Calu3 (cell line): ENCODE measurements at places on chromosomes 12 and 14. TPM values are rescaled to one million over a fixed set of nuclear protein-coding genes. Genes with fewer than 3 reads are reported as not detected.

- H3K27ac ChIP-seq = no peak overlapping the region
- no peak for DNase-seq
- H3K27me3 ChIP-seq = no peaks in the 10 kb centered on the region
- peaks cover 5% of the 10 kb centered on the region for H3K36me3 ChIP-seq
Measured at GRCh38 chr12:102298022-102298421, 100.4 kb upstream of the PMCH start.

DNA sequence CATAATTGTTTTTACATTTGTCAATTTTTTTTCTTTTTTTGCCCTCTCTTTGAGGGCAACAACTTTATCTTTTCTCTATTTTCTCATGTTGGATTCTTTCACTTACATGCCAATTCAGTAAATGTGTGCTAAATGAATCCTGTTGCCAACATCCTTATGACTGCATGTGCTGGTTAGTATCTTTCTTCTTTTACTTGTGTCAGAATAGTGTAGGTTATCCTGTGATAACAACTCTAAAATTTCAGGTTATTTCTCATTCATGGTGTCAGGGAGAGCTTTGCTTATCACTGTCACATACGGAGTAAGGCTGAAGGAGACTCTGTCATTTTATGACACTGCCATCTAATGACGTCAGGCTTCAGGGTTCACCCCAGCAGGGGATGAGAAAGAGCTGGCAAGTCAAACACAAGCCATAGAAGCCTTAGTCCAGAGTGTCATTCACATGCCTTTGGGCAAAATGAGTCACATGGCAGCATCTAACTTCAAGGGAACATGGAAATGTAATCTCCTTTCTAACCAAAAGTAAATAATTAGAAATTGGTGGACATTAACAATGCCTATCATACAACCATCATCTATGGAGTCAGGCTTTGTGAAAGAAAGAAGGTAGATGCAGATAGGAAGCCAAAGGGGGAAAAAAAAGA is 242.5 kb upstream of the ATP2B1 start:
- H3K4me3 ChIP-seq = no peak overlapping the region
- H3K36me3 ChIP-seq = peaks cover 8% of the 10 kb centered on the region
- peak; percentile 50 for DNase-seq
- H3K27me3 ChIP-seq = no peaks in the 10 kb centered on the region

- H3K4me1 ChIP-seq = no peaks in the 10 kb centered on the region
- no peak overlapping the region for H3K4me3 ChIP-seq
Measured at GRCh38 chr12:49580572-49581535, 12.9 kb upstream of the MCRS1 start.

GRCh38 chr14:77305696-77306095 is 15.0 kb downstream of the POMT2 start:
- no peak for DNase-seq
- H3K4me3 ChIP-seq = no peak overlapping the region
- H3K27ac ChIP-seq = no peak overlapping the region

DNA sequence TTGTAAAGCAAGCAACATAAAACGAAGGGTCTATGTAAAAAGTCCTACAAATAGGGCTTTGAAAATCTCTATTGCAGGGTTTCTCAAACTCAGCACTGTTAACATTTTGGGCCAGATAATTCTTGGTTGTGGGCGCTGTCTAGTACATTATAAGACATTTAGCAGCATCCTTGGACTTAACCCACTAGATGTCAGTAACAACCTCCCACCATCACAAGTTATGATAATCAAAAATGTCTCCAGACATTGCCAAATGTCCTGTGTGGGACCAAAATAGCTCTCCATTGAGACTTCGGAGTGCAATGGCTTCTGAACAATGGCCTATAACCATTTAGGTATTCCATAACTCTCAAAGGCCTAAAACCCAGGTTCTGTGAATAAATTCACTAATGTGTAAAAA is 22.9 kb upstream of the DHRS7 start:
- H3K4me3 ChIP-seq = no peak overlapping the region
- DNase-seq = no peak
- no peaks in the 10 kb centered on the region for H3K27me3 ChIP-seq
- no peaks in the 10 kb centered on the region for H3K4me1 ChIP-seq
- H3K36me3 ChIP-seq = no peaks in the 10 kb centered on the region

DNA sequence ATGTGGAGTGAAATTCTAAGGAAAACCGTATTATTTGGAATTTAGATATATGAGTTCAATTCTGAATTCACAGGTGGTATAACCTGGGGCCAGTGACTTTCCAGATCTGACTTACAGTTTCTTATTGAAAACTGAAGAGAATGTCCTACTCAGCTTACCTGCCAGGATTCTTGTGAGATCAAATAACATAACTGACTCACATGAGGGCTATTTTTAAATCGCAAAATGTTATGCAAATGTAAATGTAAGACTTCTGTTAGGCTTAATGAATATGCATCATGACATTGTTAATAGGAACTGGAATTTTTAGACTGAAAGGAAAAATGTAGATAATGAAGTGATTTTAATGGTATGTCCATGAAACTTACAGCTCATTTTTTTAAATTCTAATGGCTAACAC is 1142.1 kb downstream of the FLRT2 start:
- no peaks in the 10 kb centered on the region for H3K27me3 ChIP-seq
- H3K27ac ChIP-seq = no peak overlapping the region
- H3K36me3 ChIP-seq = no peaks in the 10 kb centered on the region
- H3K4me1 ChIP-seq = peaks cover 33% of the 10 kb centered on the region
- DNase-seq = no peak

- peaks cover 42% of the 10 kb centered on the region for H3K36me3 ChIP-seq
- peak overlapping the region; percentile 78 for H3K27ac ChIP-seq
- H3K4me3 ChIP-seq = peak overlapping the region; percentile 90
- DNase-seq = no peak
- H3K27me3 ChIP-seq = no peaks in the 10 kb centered on the region
Measured at GRCh38 chr14:104863923-104864266, 1.2 kb upstream of the CEP170B start.

GRCh38 chr14:53751650-53752049 is 205.0 kb downstream of the BMP4 start:
- H3K4me1 ChIP-seq = peaks cover 16% of the 10 kb centered on the region
- no peak for DNase-seq
- no peak overlapping the region for H3K27ac ChIP-seq
- H3K4me3 ChIP-seq = no peak overlapping the region
- H3K36me3 ChIP-seq = no peaks in the 10 kb centered on the region

- no peak for DNase-seq
- no peaks in the 10 kb centered on the region for H3K27me3 ChIP-seq
- no peaks in the 10 kb centered on the region for H3K36me3 ChIP-seq
- no peak overlapping the region for H3K4me3 ChIP-seq
- no peak overlapping the region for H3K27ac ChIP-seq
Measured at GRCh38 chr14:67998834-67999233, 179.3 kb downstream of the RAD51B start.

DNA sequence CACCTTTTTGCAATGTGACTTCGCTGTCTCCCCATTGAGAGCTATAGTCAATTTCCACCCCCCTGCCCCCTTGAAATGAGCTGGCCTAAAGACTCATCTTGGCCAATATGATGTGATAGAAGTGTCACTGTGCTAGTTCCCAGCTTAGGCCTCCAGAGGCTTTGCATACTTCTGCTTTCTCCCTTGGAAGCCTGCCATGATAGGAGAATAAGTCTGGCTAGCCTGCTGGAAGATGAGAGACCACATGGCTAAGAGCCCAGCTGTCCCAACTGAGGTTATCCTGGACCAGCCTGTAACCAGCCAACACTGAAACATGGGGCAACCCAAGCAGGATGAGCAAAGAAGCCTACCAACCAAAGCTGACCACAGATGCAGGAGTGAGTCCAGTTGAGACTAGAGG is 196.9 kb downstream of the GRIN2B start:
- DNase-seq = no peak
- H3K27me3 ChIP-seq = peaks cover 68% of the 10 kb centered on the region
- H3K27ac ChIP-seq = no peak overlapping the region
- H3K36me3 ChIP-seq = no peaks in the 10 kb centered on the region
- H3K4me1 ChIP-seq = no peaks in the 10 kb centered on the region

- H3K27ac ChIP-seq = no peak overlapping the region
- H3K36me3 ChIP-seq = peaks cover 7% of the 10 kb centered on the region
- peaks cover 79% of the 10 kb centered on the region for H3K27me3 ChIP-seq
- peak overlapping the region; percentile 77 for H3K4me3 ChIP-seq
Measured at GRCh38 chr12:13981990-13982389, 588 bp upstream of the GRIN2B start.

DNA sequence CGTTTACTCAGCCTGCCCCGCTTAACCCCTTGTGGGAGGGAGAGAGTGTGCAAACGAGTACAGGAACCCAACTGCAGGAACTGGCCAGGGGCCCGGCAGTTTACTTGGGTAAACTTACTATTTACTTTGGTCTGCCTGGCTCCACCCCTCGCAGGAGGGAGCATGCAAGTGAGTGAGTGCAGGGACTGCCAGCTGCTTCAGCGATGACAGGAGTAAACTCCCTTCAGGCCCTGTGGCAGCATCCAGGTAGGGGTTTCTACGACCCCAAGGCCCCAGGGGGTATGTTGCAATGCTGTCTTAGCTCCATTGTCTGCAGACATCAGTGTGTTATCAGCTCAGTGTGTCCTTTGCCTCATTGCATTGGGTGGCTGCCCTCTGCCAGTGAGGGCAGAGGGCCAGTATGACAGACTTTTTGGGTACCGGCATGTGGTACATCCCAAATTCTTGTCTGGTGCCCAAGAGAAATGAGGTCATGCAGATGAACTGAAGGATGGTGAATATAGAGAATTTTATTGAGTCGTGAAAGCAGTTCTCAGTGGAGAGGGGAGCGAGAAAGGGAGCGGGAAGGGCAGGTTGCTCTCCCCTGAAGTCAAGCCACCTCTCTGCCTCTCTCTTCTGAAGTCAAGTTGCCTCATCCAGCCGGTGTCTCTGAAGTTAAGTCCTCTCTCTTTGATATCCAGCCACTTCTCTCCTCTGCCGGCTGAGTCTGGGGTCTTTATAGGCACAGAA is 181.8 kb downstream of the FUT8 start:
- no peak overlapping the region for H3K4me3 ChIP-seq
- no peaks in the 10 kb centered on the region for H3K27me3 ChIP-seq
- H3K27ac ChIP-seq = no peak overlapping the region
- peak; percentile 45 for DNase-seq
- H3K36me3 ChIP-seq = no peaks in the 10 kb centered on the region

- peaks cover 16% of the 10 kb centered on the region for H3K27me3 ChIP-seq
- no peak overlapping the region for H3K4me3 ChIP-seq
- no peak overlapping the region for H3K27ac ChIP-seq
- no peaks in the 10 kb centered on the region for H3K36me3 ChIP-seq
- no peaks in the 10 kb centered on the region for H3K4me1 ChIP-seq
Measured at GRCh38 chr12:103505371-103506236, 9.8 kb upstream of the C12orf42 start.

- DNase-seq = no peak
- no peaks in the 10 kb centered on the region for H3K27me3 ChIP-seq
- H3K27ac ChIP-seq = no peak overlapping the region
- H3K4me3 ChIP-seq = no peak overlapping the region
- no peaks in the 10 kb centered on the region for H3K4me1 ChIP-seq
Measured at GRCh38 chr12:30088259-30088995, 304.7 kb upstream of the TMTC1 start.

- H3K4me1 ChIP-seq = peaks cover 56% of the 10 kb centered on the region
- no peak overlapping the region for H3K27ac ChIP-seq
- no peaks in the 10 kb centered on the region for H3K27me3 ChIP-seq
Measured at GRCh38 chr12:11677093-11677492, 27.6 kb downstream of the ETV6 start.

- no peak overlapping the region for H3K4me3 ChIP-seq
- no peaks in the 10 kb centered on the region for H3K27me3 ChIP-seq
- H3K4me1 ChIP-seq = no peaks in the 10 kb centered on the region
- no peak for DNase-seq
Measured at GRCh38 chr12:15142711-15143110, 78.5 kb downstream of the RERG start.

DNA sequence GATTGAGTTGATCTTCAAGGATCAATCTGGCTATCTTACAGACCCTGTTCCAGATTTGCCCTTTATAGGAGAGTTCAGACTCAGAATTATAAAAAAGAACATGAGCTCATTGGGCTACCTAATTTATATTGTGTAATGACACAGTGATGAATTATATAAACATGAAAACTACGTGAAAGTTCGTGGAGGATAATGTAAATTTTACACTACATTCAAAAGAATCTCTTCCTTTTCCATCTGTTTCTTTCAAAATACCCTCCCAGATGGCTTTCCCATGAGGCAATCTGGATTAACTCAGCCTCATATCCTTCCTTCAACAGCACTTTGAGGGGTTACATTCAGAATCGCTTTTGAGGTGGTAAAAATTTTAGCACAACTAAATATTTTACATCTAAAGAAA is 129.3 kb downstream of the HMGA2 start:
- peaks cover 75% of the 10 kb centered on the region for H3K4me1 ChIP-seq
- no peak overlapping the region for H3K4me3 ChIP-seq
- no peak for DNase-seq
- peaks cover 27% of the 10 kb centered on the region for H3K36me3 ChIP-seq
- no peaks in the 10 kb centered on the region for H3K27me3 ChIP-seq

GRCh38 chr12:43008953-43009845 is 419.7 kb upstream of the PRICKLE1 start:
- no peaks in the 10 kb centered on the region for H3K27me3 ChIP-seq
- H3K27ac ChIP-seq = no peak overlapping the region
- H3K36me3 ChIP-seq = no peaks in the 10 kb centered on the region
- no peak for DNase-seq
- peaks cover 14% of the 10 kb centered on the region for H3K4me1 ChIP-seq

DNA sequence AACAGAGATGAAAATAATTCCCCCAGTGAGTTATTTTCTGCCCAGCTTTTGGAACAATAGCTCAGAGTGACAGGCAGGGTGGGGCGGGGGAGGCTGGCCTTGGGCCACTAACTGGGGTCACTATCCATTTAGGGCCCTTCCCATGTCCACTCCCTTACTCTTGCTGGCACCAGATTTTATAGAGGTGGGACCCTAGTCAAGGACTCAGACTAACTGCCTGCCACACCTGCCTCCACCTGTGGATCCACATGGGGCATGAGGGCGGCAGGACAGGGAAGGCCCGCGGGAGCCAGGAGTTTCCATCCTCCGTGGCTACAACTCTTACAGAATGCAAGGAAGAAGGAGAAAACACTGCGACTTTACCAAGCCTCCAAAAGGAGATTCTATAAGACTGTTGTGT is 10.1 kb downstream of the VDR start:
- H3K36me3 ChIP-seq = no peaks in the 10 kb centered on the region
- H3K4me3 ChIP-seq = no peak overlapping the region
- no peaks in the 10 kb centered on the region for H3K27me3 ChIP-seq
- DNase-seq = no peak

- H3K27ac ChIP-seq = no peak within 1 kb of the TSS
- H3K4me1 ChIP-seq = peaks cover 7% of the 10 kb centered on the region
- no peak for DNase-seq
- peak within 1 kb of the TSS; percentile 42 for H3K4me3 ChIP-seq
- peaks cover 99% of the 10 kb centered on the region for H3K27me3 ChIP-seq
Measured at GRCh38 chr12:6821591-6822425, at the start of gene GPR162. GPR162 (plus strand) TSS chr12:6821821; CDS start chr12:6823899, 2,078 bp downstream.

Gene TC2N
- 82.7 and 86.6 TPM in 2 replicates for total RNA-seq

Gene KRT6C
- not detected in 2 replicates for total RNA-seq

Gene STXBP6
- 6.4 and 7.9 TPM in 2 replicates for total RNA-seq

Gene SYCP3
- total RNA-seq = 0.12 TPM in 1 of 2 replicates, not detected in the other

Gene LYZ
- 353 and 392 TPM in 2 replicates for total RNA-seq

Gene CLEC7A
- 1.2 and 1.4 TPM in 2 replicates for total RNA-seq

Gene NR1H4
- 5.2 and 9.6 TPM in 2 replicates for total RNA-seq

Gene TIGAR
- 15.9 and 17.3 TPM in 2 replicates for total RNA-seq

Gene SLC2A13
- total RNA-seq = 8.4 and 9.4 TPM in 2 replicates

Gene AMN
- 13.7 and 17.0 TPM in 2 replicates for total RNA-seq

Gene KLHL33
- not detected in 2 replicates for total RNA-seq

Gene ZFHX2
- total RNA-seq = 3.7 TPM in 2 replicates

Gene INSM2
- total RNA-seq = not detected in 2 replicates

Gene HHIPL1
- total RNA-seq = 0.22 TPM in 1 of 2 replicates, not detected in the other

Gene TAC3
- not detected in 2 replicates for total RNA-seq
